ENCODE measurements at places on chromosomes 6 and 20.

DNA sequence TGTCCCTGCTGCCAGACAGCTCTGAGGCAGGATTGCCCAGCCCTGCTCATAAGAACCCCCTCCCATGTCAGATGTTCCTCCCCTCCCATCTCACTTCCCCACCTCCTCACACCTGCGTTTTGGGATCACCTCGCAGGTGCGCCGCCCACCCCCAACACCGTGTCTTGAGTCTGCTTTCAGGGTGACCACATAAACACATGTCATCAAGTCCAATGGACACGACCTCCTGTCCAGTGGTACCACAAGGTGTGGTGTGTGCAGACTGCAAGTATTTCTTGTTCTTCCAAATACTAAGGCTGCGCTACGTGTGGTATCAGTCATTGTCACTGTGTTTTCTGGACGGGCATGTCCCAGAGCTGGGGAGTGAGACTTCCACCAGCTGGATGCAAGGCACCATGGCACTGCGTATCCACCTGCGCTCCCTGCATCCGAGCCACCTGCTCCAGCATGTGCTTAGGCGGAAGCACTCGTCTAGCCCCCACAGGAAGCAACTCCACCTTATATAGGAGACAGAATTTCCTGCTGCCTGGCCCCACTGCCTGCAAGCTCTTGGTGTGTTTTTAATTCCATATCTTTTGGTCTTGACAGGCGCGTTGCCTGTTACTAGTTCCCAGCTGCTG is 119.7 kb upstream of the NXT1 start:
- no peak for DNase-seq

GRCh38 chr6:157823001-157823527 is at the start of gene SNX9:
TSS of gene SNX9 (plus strand) at chr6:157823246. CDS start at chr6:157823435, 189 bp downstream.
- DNase-seq = peak; percentile 48

DNA sequence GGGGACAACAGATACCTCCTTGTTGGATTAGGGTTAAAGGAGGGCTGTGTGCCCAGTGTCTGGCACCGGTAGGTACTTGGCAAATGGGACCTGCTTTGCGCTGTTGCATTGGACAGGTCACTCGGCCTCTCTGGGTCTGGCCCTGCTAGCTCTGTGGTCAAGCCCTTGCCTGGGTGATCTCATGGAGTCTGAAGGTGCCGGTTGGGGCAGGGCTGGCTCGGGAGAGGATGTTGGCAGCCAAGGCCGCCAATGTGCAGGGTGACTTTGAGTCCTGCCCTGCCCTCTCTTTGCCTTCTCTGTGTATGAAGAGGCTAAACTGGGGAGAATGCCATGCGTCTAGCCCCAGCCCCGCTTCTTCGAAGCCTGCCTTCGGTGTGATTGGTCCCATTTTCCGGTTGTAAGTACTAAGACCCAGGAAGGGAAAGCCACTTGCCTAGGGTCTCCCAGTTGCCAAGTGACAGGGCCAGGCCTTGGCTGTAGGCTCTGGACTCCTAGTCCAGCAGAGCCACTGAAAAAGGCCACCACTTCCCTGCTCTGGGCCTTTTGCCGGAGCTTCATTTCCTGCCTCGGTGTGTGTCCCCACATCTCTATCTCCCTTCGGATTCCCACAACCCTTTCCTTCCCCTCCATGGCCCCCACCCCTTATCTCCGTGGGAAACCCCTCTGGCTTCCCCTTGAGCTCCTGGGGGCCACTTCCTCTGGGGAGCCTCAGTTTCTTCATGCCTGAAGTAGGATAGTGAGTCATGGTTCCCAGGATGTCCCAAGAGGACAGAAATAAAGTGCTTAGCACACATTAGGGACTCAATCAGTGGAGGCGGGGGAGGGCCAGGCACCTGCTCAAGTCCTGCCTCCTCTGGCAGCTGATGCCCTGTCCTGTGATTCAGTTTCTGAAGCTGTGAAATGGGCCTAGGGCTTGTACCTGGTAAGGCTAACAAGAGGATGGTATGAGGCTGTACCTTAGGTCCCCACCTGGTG is 3.9 kb downstream of the SRC start:
- no peak for DNase-seq

- DNase-seq = no peak
These were observed 49.1 kb upstream of the TMEM30A start for GRCh38 chr6:75333676-75334200.

DNA sequence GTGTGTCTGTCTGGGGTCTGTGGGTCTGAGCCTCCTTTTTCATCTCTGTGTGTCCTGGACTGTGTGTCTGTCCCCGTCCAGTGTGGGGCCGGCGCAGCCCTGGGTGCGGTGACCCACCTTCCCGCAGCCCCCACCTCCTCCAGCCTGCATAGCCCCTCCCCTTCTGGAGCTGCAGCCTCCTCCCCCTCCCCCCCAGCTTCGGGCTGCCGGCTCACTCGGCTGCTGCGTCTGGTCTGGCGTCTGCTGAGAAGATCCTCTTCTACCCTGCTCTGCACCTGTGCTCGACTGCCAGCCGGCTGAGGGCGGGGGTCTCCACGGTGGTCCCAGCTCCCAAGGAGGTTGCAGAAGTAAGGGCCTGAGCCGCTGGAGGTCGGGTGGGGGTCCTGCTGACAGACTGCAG is 7.6 kb upstream of the LKAAEAR1 start:
- DNase-seq = no peak

GRCh38 chr6:152454003-152454402 is 183.2 kb downstream of the SYNE1 start:
- DNase-seq = no peak

DNA sequence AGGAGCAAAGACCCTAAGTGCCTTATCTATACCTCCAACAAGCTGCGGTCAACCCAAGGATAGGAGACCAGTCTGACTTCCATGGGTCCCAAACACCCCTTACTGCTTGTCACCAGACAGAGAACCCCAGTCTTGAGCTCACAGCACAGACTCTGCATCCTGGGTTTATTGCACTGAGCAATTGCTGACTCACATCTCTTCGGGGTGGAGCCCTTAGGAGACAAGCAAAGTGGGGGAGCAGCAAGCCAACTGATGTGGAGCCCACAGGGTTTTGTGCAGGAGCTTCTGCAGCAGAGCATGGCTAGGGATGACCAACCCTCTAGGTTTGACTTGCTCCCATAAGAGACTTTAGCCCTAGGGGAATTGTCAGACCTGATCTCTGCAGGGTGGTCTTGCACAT is 38.6 kb upstream of the EYS start:
- DNase-seq = no peak

DNA sequence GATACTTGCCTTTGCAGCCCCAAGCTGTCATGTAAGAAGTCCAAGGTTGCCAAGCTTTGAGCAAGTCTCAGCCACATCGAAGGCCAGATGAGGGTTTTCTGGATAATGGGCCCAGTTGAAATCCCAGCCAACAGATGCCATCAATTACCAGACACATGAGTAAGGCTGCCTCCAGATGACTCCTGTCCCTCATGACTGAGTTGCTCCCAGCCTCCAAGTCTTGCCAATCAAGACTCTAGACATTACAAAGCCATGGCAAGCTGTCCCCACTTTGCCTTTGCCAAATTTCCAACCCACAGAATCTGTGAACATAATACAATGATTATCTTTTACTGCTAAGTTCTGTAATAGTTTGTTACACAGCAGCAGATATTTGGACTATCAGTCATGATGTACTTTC is 76.8 kb upstream of the ARMC2 start:
- no peak for DNase-seq

- no peak for DNase-seq
These were observed 193.0 kb downstream of the ZFAND3 start for GRCh38 chr6:38012573-38012972.

DNA sequence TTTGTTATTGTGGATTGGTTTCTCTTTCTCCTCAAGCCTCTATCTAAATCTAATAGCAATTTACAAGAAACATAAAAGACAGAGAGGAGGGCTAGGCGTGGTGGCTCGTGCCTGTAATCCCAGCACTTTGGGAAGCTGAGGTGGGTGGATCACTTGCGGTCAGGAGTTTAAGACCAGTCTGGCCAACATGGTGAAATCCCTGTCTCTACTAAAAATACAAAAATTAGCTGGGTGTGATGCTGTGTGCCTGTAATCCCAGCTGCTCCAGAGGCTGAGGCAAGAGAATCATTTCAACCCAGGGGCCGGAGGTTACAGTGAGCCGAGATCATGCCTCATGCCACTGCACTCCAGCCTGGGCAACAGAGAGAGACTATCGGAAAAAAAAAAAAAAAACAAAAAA is 46.6 kb downstream of the SLC2A12 start:
- no peak for DNase-seq

- no peak for DNase-seq
These were observed 12.6 kb downstream of the LRP11 start for GRCh38 chr6:149851461-149852110.

DNA sequence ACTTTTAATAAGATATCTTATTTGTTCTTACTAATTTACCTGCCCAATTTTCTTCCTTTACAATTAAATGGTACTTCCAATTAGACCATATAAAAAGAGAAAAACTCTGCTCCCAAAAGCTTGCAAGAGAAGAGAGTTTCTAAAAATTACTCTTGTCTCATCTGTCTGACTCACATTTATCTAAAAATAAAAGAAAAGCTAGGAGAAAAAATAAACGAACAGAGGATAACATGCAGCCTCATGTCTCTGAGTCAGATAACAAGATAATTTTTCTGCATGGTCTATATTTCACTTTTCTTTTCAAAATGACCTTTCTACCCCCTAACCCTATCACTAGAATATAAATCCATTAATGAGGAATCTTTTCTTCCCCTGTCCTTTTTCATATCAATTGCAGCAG is 127.2 kb upstream of the TCF21 start:
- DNase-seq = no peak

DNA sequence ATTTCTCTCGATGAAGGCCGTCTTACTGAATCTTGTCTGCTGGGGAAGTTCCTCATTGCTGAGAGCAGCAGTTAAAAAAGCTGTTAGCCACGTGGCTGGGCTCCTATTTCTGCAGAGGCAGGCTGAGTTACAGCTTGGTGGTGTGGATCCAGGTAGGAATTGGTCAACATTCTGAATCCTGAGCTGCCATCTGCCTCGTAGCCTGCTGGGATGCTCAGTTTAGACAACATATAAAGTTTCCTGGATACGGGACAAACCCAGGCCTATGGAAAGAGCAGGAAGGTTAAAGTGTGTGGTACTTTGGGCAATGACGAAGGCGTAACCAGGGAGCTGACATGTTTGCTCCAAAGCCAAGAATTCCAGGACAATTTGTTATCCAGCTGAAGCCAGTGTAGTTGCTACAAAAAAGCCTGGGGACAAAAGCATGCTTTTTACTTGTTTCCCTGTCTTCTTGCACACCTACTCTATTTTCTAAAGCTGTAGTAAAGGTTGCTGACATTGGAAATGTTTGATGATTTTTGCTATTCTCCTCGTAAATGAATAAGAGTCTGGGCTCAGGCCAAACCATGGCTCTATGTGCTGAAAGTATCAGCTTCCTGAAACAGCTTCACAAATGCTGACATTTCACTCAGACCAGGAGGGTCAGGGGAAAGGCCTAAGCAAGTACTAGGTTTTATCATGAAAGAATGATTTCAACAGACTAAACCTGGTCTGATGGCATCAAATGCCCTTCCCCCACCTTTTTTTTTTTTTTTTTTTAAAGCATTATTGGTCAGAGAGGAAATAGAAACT is 12.4 kb upstream of the MYLK2 start:
- no peak for DNase-seq

DNA sequence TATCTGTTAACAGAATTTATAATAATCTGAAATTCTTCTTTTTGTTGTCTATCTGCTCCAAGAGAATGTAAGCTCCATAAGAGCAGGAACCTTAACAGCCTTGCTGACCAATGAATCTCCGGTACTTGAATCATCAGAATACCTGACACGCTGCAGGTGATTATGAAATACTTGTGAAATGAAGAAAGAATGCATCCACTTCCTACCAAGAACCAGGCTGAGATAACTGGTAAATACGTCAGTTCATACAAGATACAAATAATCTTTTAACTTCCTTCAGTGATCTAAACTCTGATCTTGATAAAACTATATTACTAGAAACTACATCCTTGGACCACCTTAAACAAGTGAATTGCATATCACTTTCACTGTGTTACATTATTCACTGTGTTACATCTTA is 116.2 kb downstream of the MAP3K5 start:
- no peak for DNase-seq

DNA sequence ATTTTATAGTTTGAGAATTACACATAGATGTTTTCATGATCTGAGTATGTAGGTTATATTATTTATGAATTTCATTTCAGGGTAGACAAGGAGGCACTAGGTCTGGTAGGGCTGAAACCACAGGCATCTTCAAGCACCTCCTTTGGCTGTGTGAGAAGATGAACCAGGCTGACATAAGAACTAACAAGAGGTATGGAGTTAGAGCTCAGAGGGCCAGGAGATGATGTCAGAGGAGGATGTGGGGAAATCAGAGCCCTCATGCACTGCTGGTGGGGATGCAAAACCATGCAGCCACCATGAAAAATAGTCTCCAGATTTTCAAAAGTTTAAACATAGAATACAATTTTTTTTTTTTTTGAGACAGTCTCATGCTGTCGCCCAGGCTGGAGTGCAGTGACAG is 13.6 kb upstream of the RIPOR3 start:
- no peak for DNase-seq

DNA sequence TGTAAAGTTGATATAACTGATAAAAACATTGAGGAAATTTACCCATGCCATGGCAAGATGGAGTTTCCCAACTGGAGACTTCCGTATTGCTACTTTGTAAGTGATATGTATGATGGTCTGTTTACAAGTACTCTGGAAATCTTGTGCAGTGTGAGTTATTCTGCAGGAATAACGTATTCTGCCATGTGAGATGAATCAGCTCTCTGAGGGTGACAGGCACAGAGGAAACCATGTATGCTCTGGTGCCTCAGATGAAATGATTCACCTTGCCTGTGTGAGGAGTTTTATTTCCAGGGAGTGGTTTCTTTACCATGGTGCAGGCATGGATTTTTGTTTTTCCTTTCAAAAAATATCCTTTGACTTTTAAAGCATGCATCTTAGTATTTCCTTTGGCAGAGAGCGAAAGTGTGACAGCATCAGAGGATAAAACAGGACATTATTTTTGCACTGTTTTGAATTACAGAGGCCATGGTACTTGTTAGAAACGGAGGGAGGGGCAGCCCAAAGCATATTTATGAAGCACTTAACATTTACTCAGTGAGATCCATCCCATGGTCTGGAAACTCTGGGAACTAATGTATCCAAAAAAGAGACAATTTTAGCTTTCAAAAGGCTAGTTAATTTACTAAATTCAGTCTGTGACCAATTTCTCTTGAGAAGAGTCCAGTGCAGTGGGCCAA is 36.0 kb upstream of the MTRF1L start:
- no peak for DNase-seq

DNA sequence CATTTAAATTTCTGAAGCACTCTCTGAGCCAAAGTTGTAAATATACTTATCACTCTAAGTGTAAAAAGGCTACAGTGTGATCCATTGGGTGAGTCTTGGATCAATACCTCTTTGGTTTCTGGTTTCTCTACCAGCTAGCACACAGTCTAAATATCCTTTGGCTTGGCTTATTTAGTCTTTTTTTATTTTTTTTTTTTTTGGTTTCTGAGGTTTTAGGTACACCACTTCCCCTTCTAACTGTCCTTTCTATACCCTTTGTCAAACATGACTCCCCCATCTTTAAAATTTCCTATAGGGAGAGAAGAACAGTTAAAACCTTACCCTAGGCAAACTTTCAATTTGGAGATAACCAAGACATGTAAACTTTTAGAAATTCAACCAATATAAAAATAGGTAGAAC is 379.0 kb downstream of the PHF3 start:
- DNase-seq = no peak

Data from T-helper 1 cell (primary cell).